ENCODE measurements at places on chromosomes 2 and 18. TPM values are rescaled to one million over a fixed set of nuclear protein-coding genes. Genes with fewer than 3 reads are reported as not detected.

TUBA3E gene
- total RNA-seq = 69.5 TPM

SRD5A2 gene
- not detected for total RNA-seq

ZSCAN30 gene
- 12.0 TPM for total RNA-seq

ST6GAL2 gene
- not detected for total RNA-seq

TRIM43 gene
- total RNA-seq = not detected

CHRNG gene
- not detected for total RNA-seq

SERPINB7 gene
- not detected for total RNA-seq

NDUFAF7 gene
- 23.0 TPM for total RNA-seq

EFHD1 gene
- total RNA-seq = 24.3 TPM

GPR155 gene
- total RNA-seq = 14.7 TPM

GPBAR1 gene
- 1.8 TPM for total RNA-seq

- no peak for DNase-seq
These were observed 86.5 kb downstream of the ZNF516 start for GRCh38 chr18:76408480-76409067.

- DNase-seq = no peak
These were observed 680.7 kb downstream of the NR4A2 start for GRCh38 chr2:155651851-155652250.

DNA sequence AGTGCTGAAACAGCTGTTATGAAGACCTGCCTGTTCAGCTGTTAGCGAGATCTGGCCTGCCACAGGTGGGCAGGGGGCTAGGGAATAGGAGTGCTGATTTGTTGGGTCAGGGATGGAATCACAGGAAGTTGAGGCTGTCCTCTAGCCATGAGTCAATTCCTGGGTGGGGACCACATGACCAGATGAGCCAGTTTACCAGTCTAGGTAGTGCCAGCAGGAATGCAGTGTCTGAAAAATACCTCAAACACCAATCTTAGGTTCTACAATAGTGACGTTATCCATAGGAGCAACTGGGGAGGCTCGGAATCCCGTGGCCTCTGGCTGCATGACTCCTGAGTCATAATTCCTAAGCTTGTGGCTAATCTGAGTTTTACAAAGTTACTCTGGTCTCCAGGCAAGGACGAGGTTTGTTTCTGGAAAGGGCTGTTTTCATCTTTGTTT is 44.9 kb downstream of the DYSF start:
- DNase-seq = no peak

GRCh38 chr2:179201869-179202268 is 62.8 kb downstream of the SESTD1 start:
- no peak for DNase-seq

- no peak for DNase-seq
These were observed 416.7 kb downstream of the THSD7B start for GRCh38 chr2:137182071-137182470.

DNA sequence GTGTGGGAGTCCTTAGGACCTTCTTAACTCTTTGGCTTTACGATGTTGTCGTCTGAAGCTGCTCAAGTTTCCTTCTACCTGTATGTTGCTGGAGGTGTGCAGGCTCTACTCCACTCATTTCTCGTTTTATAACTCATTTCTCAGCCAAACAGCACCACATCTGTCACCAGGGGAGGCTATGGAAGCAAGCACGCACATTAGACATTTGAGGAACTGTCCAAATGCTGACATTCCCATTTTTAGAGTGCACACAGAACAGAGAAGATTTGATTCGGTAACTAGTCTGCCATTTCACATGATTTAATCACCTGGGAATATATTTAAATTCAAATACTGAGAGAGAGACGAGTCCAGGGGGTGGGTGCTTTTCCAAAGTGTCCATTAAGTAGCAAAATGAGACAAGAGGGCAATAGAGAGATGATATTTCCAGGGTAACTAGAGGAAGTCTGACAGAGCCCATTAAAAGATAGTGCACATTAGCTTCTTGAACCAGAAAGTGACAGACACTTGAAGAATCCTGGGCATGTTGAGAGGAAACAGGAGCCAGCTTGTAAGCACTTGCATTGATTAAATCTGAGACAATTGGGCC is 793.3 kb downstream of the TDRD15 start:
- no peak for DNase-seq

DNA sequence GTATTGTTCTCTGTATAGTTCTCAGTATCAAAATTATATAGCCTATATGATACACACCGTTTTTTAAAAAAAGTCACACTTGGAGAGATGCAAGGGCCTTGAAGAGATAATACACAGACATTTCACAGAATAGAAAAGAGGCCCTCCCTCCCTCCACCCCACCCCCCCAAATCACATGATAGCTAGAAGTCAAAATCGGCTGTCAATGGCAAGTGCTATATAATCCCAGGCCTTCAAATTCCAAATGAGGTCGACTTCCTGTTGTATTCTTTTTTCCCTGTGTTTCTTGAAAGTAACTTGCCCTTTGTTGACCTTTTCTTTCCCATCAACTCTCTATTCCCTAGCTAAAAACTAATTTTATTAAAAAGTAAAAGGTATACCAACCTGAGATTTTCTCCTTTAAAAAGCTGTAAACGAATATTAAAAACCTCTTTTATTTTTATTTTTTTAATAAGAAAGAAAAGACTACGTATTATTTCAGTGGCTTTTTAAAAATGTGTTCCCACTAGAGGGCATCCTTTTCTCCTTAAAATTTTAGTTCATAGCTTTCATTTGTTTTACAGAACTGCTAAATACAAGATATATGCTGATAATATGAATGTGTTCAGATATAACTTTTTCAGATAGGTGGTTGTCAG is 46.6 kb downstream of the KCMF1 start:
- no peak for DNase-seq

DNA sequence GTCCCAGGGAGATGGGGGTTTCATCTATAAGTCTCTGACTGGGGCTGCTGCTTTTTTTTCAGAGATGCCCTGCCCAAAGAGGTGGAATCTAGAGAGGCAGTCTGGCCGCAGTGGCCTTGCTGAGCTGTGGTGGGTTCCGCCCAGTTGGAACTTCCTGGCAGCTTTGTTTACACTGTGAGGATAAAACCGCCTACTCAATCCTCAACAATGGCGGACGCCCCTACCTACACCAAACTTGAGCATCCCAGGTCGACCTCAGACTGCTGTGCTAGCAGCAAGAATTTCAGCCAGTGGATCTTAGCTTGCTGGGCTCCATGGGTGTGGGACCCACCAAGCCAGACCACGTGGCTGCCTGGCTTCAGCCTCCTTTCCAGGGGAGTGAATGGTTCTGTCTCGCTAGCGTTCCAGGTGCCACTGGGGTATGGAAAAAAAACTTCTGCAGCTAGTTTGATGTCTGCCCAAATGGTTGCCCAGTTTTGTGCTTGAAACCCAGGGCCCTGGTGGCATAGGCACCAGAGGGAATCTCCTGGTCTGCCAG is 152.6 kb upstream of the CYP26B1 start:
- DNase-seq = no peak

DNA sequence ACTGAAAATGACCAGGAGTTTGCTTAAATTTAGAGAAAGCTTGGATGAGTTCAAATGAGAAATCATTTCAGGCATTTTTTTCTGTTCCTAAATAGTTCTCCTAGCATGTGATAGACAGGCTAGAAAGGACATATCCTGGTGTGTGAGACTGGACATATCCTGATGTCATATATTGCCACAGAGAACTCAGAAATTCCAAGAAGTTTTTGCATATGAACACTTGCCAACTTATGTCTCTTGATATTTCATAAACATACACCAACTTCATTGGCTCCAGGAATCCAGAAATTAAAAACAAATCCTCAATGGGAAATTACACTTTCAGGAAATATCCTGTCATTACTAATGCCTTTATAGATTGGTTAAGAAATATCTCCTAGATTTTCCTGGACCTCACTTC is 2.9 kb upstream of the SERPINB4 start:
- DNase-seq = no peak

GRCh38 chr2:195823206-195823605 is 166.2 kb downstream of the SLC39A10 start:
- no peak for DNase-seq

GRCh38 chr2:133780099-133780996 is 212.1 kb upstream of the NCKAP5 start:
- DNase-seq = no peak

DNA sequence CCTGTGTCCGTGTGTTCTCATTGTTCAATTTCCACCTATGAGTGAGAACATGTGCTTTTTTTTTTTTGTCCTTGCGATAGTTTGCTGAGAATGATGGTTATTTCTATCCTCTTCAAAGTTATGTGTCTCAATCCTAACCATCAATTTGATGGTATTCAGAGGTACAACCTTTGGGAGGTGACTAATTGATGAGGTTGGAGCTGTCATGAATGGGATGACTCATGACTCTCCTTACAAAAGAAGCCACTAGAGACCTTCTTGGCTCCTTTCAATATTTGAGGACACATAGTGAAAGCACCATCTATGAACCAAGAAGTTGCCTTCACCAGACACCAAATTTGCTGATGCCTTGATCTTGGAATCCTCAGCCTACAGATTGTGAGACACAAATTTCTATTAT is 677.1 kb upstream of the DDX18 start:
- no peak for DNase-seq

DNA sequence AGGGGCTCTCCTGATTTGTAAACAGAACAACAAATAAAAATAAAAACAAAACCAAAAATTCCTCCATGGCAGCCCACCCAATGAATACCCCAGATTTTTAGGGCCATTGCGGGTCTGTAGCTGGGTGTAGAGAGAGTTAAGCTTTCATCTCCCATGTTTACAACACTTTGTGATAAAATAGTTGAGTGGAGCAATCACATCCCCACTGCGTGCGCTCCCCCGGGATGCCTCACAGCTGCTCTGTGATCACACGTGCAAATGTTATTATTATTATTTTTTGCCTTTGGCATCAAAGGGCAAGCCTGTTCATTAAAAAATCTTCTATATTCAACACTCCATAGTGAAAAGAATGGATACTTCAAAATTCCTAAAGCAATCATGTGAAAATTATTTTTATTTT is 118.0 kb downstream of the MBP start:
- DNase-seq = peak; percentile 67

GRCh38 chr2:57878171-57878865 is 168.3 kb upstream of the VRK2 start:
- DNase-seq = no peak

- no peak for DNase-seq
These were observed 58.2 kb upstream of the DYNC1I2 start for GRCh38 chr2:171629113-171629512.

- DNase-seq = peak; percentile 91
These were observed 33.4 kb upstream of the KLHL29 start for GRCh38 chr2:23351388-23352141.

DNA sequence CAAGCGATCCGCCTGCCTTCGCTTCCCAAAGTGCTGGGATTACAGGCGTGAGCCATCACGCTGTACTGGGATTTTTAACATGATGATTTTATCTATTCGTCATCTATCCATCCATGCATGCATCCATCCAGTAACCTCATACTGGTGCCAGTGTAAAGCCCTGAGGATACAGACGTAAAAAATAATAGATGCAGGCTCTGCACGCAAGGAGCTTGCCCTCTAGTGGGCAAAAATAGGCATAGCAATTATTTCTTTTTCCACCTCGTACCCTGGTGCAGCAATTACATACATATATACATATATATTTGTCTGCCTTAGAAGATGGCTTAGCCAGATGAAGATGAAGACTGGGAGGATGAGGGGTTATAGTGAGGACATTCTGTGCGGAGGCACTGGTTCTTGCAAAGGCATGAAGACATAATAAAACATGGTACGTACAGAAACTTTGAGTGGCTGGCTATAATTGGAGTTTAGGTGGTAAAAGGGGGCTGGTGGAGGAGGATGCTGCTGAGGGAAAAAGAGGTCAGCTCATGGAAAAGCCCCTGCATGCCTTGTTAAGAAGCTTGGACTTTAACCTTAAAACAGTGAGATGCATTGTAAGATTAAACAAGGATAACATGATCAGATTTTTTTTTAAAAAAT is 19.6 kb upstream of the RPIA start:
- no peak for DNase-seq
